ENCODE measurements at places on chromosomes 4 and X. TPM values are rescaled to one million over a fixed set of nuclear protein-coding genes. Genes with fewer than 3 reads are reported as not detected.

AFM gene
- not detected for total RNA-seq

ZAR1 gene
- not detected for total RNA-seq

USP17L29 gene
- total RNA-seq, result not detected

FHDC1 gene
- total RNA-seq, result 0.95 TPM

TENM3 gene
- 5.4 TPM for total RNA-seq

TMEM33 gene
- 97.4 TPM for total RNA-seq

PPBP gene
- not detected for total RNA-seq

DNA sequence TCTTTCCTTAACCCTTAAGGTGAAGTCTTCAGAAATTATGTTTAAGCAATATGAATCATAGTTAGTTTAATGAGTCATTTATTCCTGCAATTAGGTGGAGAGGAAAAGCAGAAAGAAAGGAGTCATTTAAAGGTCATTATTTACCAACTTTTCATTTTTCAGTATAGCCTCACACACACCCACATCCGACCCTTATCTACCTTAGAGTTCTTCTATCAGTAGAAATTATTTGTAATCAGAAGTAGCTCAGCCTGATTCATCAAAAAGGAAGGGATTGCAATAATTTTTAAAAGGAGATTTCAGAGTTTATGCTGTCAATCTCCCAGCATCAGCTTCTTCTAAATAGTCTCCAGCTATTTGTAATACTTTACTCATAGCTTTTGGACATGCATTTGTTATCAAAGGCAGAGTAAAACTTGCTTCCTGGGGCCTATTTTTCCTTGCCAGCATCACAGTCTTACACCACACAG lies 5.9 kb downstream of the ANXA10 start:
- peak; percentile 87 for DNase-seq

- peak; percentile 12 for DNase-seq
Measured at GRCh38 chrX:22758807-22759481, 240.8 kb upstream of the DDX53 start.

GRCh38 chr4:69025191-69025998 lies 70.9 kb upstream of the UGT2B7 start:
- peak; percentile 49 for DNase-seq

DNA sequence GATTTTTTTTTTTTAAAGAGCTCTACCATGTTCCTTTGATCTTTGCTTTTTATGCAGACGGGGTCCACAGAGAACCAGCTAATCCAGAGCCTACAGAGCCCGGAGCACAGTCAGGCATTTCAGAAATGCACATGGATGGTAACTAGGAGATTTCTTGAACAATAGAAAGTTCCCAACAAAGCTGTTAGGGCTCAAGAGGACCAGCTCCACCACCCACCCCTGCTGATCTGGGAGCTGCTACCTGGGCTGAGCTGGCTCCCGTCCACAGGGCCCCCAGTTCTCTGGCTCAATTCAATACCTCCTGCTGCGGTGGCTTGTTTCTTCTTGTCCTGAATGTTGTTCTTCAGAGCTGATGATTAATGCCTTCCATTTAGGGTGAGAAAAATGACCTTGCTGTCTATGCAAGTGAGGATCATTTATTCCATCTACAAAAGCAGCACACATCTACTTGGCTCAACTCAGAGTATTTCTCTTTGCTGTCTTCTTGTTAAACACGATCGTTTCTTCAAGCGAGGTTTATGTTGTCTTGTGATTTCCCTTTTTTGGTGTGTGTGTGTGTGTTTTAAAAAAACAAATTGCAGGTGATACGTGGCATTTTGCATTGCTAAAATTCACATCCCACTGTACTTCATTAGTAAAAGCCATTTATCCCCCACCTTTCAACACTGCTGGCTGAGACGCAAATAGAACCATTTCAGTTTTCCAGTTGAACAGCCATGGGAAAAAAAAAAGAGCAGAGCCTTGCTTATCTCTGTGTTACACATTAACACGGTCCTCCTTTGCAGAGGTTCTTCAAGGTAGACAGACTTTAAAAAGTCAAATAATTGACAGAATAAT lies 31.3 kb downstream of the IGFBP7 start:
- DNase-seq, result no peak

DNA sequence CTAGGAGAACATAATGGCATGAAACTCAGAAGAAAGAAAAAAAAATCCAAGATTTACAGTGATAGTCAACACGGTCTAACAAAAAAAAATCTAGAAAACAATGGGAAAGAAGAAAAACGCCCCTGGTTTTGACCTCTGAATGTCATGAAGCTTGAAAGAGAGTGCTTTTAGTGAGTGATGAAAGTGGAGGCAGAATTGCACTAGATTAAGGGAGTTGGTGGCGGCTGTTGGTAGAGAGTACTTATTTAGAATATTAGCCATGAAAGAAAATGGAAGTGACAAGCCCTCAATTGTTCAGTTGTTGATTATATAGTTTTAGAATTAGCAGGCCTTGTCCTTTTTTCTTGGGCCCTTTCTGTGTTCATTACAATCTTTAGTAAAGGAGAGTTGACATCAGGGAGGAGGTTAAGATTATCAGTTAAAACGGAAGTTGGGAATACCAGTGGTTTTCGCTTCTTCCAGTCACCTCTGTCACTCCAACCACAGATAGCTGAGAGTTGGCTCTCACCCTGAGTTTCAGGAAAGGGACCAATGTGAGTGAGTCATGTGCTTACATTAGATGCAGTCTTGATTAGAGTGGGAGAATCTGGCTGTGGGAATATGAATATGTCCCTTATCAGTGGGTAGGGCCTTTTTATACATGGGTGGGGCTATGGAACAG lies 29.7 kb downstream of the EREG start:
- DNase-seq, result peak; percentile 84

GRCh38 chr4:15004739-15005301 lies 2.5 kb downstream of the CPEB2 start:
- DNase-seq, result peak; percentile 75

DNA sequence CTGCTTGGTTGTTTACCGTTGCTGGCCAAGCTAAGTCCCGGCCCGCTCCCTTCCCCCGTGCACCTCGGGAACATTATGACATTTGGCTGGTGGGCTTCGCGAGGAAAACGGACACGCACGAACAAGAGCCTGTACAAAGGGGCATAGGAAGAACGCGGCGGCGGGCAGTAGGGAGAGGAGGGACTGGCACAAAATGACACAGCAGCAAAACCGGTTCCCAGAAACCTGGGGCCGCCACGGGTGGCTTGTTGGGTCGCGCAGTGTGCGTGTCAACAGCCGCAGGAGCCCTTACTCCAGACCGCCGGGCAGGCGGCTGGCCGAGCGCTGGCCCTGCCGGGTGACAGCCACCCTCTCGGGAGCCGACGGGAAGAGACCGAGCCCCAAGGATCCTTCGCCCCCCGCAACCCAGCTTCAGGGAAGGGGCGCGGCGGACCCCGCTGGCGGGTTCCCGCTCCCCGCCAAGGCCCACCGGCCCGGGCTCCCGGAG lies 1.6 kb upstream of the LIN54 start:
- DNase-seq, result peak; percentile 47

DNA sequence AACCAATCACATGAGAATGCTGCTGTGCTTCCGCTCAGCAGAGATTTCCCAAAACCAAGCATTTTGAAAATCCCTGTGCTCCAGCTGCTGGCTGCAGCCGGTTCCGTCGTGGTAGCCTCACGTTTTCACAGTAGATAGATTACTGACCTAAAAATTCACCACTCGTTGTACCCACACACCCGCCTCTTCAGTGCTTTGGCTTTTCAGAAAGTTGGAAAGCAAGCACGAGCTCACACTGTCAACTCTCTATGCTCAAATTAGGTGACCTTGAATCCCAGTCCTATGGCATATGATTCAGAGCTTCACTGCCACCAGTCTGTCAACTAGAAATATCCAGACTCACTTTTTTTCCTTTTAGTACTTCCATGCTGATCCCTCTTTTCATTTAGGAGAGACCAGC lies 168.9 kb downstream of the DCTD start:
- no peak for DNase-seq

DNA sequence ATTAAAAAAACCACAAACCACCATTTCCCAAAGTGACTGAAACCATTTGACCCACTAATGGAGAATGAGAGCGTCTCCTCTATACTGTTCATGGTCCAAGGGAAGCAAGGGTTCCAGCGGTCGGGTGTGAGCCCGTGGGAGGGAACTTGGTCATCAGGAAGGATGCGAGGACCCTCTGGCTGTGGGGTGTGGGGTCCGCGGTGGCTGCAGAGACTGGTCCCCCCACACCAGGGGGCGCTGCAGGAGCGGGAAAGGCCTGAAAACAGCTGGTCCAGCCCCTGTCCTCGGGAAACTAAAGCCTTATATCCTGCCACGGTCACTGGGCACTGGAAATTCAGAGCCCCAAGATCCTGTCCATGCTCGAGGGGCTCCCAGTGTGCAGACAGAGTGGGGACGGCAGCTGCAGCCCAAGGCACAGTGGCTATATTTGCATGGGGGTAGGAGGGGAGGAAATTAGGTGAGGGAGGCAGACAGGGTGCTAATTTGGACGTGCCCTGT lies 4.3 kb downstream of the BLOC1S4 start:
- DNase-seq, result peak; percentile 68

DNA sequence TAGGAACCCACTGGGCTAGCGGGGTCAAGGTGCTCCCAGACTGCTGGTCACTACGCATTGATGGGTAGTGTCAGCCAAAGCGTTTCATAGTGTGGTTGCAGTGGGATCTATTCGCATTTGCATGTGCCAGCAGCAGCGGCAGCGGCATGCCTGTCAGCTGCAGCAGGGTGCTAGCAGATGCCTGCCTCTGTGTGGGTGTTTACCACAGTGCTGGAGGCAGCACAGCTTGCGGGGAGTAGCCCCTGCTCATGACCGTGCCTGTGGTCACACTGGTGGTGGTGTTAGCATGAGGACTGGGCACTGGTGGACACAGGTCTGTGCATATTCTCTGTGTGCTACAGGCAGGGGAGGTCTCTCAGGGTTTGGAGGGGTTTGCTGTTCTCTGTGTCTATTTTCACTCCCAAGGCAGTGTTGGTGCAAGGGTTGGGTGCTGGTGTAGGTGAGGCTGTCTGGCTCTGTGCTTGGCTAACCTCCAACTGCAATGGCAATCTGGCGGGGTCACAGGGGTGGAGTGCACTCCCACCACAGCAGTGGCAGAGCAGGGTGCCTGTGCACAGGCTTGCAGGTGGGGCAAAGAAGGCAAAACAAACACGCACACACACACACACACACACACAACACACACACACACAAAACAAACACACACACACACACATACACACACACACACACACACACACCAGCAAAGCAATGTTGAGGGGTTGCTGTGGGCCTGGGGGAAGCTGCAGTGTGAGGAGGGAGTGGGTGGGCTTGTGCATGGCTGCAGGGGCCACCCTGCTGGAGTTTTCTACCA lies 184.4 kb downstream of the GLUD2 start:
- DNase-seq, result no peak

DNA sequence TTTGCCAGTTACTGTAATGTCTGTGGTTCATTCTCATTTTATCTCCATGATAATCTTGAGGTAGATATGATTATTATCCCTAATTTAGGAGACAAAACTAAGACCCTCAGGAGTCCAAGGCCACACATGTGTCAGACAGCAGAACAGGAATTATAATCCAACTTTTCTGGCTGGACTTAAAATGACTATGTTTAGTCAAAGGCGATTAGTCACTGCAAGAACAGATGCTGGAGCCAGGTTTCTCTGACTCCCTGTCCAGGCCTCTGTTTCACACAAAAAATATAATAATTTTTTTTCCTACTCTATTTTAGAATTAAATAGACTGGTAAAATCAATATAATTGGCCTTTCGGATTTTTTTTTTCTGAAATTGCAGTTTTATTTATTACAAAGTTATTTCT lies 56.7 kb upstream of the TMEM131L start:
- DNase-seq, result peak; percentile 70

- no peak for DNase-seq
Measured at GRCh38 chr4:102868153-102868780, 525 bp upstream of the CISD2 start.

DNA sequence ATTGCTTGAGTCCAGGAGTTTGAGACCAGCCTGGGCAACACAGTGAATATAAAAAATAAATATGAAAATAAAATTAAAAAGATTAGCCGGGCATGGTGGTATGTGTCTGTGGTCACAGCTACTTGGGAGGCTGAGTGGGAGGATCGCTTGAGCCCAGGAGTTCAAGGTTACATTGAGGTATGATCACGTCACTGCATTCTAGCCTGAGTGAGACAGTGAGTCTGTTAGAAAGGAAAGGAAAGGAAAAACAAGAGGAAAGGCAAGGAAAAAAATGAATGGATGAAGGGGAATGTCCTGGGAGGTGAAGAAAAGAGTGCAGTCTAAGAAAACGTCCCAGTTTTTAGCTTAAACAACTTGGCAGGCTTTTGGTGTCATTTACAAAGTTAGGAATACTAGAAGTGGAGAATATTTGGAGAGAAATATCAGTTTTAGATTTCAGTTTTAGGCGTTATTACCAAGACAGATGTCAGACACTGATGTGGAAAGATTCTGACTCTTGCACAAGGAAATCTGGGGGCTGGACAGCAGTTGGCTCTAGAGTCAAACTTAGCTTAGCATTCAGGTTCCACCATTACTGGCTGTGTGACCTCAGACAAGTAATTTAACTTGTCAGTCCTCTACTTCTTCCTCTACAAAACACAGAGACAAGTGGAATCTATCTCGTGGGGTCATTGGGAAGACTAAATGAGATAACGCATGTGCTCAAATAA lies 139.0 kb downstream of the TSPAN5 start:
- DNase-seq, result no peak

- no peak for DNase-seq
Measured at GRCh38 chr4:58435871-58436270, 1325.7 kb upstream of the IGFBP7 start.

- no peak for DNase-seq
Measured at GRCh38 chrX:13212191-13212651, 107.6 kb downstream of the ATXN3L start.

GRCh38 chr4:100852326-100852725 lies 334.5 kb upstream of the EMCN start:
- no peak for DNase-seq

GRCh38 chrX:2404776-2405175 lies 96.0 kb downstream of the DHRSX start:
- no peak for DNase-seq

GRCh38 chr4:29596228-29596627 lies 1123.9 kb upstream of the PCDH7 start:
- peak; percentile 68 for DNase-seq

DNA sequence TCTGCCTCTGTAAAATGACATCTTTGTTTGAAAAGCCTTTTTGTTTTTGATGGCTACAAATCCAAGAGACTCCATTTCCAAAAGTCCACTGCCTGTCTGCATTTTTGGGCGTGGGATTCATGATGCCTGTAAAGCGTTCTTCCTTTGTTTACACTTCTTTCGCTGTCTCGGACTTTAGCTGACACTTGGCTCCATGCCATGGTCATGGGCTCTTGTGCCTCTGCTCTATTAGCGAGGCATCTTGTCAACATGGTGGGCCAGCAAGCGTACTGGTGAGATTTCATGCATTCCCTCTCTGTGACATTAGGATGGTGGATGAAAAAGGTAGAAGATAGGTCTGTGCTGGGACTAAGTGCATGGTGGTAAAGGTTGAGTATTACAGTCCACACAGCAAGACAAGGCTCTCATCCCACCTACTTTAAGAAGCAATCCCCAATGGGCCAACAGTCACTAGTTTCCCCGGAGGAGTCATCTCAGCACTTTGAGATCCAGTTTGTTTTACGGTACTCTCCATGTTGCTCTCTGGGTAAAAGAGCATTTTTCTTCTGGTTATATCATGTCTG lies 298.2 kb upstream of the KLF3 start:
- no peak for DNase-seq

- no peak for DNase-seq
Measured at GRCh38 chrX:16087076-16087475, 36.3 kb upstream of the GRPR start.
